AG20443 (cell line): ENCODE measurements at places on chromosomes 7 and 10.

- no peak for DNase-seq
These were observed 47.8 kb downstream of the FAM20C start for GRCh38 chr7:240146-240676.

DNA sequence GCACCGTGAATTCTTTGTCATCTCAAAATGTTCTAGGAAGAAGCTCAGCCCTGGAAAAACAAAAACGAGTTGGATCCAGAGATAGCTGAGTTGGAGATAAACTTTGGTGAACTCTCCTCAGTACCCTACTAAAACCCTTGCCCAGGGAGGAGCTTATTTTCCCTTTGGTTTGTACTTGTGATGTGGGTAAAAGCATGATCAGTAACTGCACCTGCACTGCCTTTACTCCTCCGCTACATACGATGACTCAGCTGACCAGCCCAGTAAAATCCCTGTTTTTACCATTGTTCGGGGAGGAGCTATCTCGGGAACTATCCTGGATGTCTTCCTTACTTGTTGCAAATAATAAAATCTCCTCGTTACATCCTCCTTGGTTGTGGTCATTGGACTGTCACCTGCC, 359.3 kb downstream of the SH2D4B start:
- DNase-seq, result no peak

GRCh38 chr10:78199005-78199725, 165.5 kb downstream of the RPS24 start:
- no peak for DNase-seq

DNA sequence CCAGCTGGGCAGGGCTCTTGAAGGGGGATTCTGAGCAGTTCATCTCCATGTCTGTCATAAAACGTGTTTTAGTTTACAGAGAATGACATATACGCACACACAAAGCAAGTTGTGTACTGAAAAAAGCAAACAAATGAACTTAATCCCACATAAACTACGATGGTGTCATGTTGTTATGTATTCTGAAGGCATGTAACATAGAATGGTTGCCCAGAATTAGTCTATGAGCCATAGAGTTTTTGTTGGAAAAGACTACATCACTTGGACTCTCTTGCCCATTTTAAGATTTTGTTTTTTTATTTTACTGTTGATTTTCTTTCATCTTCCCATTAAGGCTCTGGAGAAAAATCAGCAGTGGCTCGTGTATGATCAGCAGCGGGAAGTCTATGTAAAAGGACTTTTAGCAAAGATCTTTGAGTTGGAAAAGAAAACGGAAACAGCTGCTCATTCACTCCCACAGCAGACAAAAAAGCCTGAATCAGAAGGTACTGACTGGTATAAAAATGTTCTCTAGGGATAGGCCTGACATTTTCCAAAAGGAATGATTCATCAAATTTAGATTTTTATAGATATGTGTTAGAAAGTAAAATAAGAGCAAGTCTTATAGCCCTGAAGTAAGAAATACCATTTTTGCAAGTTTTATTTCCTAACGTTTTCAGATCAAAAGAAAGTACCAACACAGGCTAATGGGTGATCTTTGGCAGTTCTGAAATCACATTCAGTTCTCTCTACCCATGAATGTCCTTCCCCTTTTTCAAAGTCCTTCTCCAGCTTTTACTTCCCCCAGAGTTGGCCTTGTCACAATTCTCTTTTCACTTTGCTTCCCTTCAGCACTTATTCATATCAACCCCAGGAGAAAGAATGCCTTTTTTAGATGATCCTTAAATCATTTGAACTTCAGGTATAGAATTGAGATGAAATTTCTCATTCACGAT, 18.9 kb downstream of the CEP55 start:
- DNase-seq, result peak; percentile 43

DNA sequence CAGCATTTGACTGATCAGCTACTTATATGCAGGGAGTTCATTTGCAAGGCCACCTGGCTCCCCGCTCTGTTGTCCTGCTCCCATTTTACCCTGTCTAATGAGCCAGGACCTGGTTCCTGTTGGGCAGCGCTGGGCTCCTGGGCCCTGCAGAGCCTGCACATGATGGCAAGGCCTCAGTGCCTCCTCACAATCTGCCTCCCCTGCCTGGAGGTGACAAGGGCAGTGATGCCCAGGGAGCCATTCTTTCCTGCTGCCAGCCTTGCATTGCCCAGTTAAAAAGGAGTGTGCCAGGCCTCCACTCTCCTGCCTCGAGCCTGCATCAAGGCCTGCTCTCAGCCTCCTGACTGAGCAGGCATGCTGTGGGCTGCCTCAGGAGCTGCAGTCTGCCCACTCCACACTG, 28.5 kb downstream of the CHAT start:
- no peak for DNase-seq

DNA sequence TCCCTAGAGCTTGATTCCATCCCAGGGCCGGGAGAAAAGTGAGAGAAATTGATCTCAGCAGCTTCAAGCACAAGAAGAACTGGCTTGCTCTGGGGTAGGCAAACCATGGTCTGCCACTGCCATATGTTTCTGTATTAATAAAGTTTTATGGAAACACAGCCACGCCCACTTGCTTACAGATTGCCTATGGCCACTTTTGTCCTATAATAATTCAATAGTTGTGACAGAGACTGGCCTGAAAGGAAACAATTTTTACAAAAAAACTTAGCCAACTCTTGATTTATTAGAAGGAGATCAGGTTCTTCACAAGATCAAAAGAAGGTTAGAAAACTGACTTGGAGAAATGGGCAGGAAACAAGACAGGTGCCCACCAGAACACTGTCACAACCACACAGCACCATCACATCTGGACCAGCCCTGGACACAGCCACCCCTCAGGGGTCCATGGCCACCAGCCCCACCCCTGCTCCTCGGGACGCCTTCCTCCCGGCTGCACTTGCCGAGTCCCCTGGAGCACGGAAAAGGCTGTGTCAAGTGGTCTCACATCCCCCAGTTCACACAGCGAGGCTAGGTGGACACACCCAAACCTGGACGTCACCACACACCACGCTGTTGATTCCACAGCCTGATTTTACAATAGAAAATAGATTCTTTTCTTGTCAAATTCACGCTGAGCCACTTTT, 85.4 kb downstream of the PTPRN2 start:
- DNase-seq, result no peak

- DNase-seq, result no peak
These were observed 1.3 kb upstream of the SLF2 start for GRCh38 chr10:100911472-100911871.

DNA sequence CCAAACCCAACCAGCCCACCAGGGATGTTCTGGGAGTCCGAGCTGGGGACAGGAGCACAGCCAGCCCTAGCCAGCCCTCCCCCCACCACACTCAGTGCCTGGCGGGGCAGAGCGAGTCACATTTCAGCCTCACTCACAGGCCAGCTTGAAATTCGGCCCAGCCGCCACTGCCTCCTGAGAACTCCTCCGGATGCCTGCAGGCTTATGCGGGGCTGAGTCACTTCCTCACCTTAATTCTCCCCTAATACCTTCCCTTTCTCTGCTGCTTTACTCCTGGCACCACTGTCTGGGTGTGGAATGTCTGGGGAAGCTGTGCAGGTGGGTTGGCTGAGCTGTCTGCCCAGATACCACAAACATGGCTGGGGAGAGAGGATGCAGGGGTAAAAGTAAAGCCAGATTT, 22.6 kb upstream of the DLG5 start:
- DNase-seq, result peak; percentile 71

GRCh38 chr7:148650232-148650858, 48.4 kb upstream of the CUL1 start:
- DNase-seq, result peak; percentile 50

GRCh38 chr10:14529351-14529750, 198.6 kb upstream of the FRMD4A start:
- no peak for DNase-seq

GRCh38 chr7:137635132-137635531, 211.6 kb downstream of the DGKI start:
- DNase-seq, result no peak

DNA sequence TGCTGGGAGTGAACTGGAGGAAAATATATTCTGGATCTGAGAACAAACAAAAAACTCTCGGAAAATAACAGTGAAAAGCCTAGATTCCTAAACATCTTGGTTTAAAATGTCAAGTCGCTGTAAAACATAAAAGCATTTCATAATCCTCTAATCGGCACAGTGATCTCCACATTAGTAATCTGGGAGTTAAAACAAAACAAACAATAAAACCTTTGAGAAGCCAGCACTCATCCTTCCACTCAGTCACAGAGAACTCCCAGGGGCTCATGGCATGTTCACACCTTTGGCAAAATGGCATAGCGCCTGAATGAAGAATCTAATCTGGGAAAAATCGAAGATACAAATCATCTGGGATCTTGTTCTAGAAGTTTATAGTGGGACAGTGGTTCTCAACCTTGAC, 24.1 kb upstream of the HPS1 start:
- no peak for DNase-seq

GRCh38 chr7:79982141-79982770, 152.4 kb upstream of the GNAI1 start:
- DNase-seq, result peak; percentile 7

DNA sequence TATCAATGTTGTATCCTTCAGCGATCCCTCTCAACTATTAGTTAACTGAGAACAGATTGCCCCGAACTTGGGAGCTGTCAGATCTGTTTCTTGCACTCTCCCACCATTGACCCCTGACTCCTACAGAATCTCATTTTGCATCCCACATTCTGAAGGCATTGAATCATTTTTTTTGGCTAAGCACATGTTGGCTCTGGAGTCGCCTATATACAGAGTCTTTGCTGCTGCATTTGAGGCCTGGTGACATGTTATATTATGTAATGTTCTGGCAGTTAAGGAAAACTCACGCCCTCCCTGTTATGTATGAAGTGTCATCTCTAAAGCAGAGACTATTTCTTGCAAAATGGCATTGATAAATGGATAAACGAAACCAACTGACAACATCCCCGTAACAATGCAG, 159.2 kb upstream of the ITGB1 start:
- no peak for DNase-seq

DNA sequence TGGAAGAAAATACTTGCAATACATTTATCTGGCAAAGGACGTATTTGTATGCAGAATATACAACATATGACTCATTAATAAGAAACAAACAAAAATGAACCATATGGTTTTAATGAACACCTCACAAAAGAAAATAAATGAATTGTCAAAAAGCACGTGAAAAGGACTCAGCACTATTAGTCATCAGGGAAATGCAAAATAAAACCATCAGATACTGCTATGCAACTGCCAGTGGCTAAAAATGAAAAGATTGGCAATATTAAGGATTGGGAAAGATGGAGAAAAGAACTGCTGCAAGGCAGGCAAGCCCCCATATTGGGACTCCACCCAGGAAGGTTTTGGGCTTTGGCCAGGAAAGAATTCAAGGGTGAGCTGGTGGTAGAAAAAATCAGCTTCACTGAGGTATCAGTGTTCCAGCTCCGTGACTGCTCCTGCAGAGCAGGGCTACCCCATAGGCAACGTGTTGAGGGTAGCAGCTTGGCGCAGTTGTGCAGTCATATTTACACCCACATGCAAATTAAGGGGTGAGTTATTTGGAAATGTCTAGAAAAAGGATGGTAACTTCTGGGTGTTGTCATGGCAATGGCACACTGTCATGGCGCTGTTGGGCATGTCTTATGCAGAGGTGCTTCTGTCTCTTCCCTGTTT, 72.7 kb downstream of the CUBN start:
- DNase-seq, result peak; percentile 38

GRCh38 chr10:101602761-101603398, 14.8 kb downstream of the DPCD start:
- peak; percentile 91 for DNase-seq

GRCh38 chr7:78953090-78953489, 500.4 kb downstream of the MAGI2 start:
- peak; percentile 11 for DNase-seq

DNA sequence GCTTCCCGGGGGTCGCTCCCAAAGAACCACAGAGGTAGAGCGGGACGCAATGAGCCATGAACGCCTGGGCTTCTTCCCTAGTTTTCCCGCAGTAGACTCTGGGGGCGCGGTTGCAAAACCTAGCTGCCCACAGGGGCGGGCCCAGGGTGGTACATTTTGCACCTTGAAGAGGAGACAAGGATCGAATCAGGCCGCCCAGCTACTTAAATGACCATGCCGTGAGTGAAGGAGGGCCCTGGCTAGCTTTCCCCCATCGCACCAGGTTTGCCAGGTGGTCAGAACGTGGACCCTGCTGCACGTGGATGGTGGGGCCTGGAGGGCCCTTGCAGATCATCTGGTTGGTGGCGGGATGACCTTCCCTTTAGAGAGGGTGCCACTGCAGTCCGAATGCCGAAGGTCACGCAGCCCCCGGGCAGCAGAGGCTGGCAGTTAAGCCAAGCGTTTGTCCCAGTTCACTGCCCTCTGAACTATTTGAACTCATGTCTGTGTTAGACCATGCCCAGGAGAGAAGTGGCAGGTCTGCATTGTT, 604 bp upstream of the SHTN1 start:
- DNase-seq, result peak; percentile 34

GRCh38 chr10:60808036-60808435, 29.8 kb downstream of the CDK1 start:
- DNase-seq, result no peak

DNA sequence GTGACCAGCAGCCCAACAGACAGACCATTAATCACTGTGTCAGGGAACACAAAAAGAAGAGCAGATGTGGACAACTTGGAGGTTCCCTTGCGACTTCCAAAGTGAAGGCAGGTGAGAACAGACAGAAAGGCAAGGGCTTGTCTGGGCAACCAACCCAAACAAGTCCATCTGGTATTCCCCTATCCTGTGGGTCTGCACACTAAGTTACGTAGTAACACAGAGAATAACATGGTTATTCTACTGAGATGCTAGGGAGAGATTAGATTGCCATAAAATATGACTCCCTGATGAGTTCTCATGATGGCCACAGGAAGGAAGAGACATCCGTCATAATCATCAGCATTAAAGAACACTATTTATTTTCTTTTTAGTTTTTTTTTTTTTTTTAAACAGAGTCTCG, 252.2 kb downstream of the CALN1 start:
- DNase-seq, result no peak
